ENCODE measurements at places on chromosomes 5 and 9.

GRCh38 chr9:3962496-3962895 is 337.4 kb downstream of the GLIS3 start:
- DNase-seq, result no peak

DNA sequence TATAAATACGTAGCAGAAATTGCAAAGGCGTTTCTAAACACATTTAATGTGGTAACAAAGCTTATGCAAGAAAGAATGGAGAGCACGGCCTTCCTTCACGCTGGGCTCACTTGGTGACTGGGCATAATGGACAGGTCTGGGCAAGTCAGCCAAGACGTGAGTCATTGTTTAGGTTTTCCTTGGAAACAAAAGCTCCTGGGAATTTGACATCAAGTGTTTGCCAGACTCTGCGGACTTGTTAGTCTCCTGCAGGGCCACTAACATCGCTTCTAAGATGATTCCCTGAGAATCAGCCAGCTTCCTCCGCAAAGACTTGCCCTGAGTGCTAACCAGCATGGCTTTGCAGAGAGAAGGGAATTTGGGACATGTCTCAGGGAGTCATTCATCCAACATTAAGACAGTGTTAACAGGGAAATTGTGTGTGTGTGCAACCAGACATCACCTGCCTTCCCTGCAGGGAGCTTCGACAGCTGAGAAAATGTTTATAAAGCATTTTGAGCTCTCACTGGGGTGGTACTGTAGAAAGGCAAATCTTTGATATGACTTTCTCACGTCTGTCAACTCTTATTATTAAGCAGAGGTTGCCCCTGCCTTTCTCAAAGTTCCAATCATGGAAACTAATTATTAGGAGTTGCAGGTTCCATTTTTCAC is 182.5 kb downstream of the NTRK2 start:
- DNase-seq, result no peak

DNA sequence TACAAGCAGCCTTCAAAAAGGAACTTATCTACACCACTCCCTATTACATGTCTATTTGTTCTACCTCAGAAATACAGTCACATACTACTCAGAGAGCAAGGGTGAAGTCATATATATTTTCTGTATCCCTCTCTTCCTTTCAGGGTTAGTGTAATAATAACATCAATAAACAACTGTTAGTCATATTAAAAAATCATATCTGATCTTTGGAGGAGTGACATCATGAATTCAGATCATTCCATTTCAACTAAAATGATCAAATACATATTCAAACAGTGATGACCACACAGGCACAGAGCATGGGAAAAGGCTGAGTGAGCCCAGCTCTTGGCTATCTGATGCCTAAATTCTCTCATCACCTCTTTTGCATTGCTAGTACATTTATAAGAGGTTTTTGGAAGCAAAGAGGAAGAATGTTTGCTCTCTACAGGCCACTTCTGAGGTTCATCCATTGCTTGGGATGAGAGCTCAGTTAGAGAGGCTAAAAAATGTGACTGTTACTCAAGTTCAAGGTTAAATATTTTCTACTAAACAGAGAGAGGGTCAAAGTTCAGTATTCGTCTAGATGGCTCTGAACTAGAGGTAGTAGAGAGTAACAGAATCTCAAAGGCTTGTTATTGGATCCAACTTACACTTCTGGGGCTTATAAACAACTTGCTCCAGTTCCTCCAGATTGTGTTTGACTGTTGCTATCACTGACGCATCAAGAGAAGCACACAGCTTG is 39.0 kb downstream of the RIGI start:
- DNase-seq, result no peak

GRCh38 chr5:154296525-154297159 is 106.1 kb downstream of the GALNT10 start:
- DNase-seq, result no peak

DNA sequence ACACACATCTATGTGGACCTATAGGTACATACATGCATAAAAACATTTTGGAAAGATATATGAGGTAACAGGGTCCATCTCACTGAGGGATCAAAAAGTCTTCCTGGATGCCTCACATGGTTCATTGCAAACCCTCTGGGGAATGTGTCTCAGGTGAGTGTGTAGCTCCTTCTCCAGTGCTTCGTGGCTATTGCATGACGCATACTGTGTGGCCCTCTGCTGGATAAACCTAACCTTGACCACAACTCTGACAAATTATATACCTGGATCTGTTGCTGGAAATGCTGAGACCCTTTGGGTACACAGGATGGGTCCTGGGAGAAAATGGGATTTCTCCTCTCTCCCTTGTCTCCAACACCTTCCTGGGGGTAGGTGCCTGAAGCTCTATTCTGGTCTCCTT is 91.9 kb downstream of the JAKMIP2 start:
- DNase-seq, result no peak

GRCh38 chr5:95029569-95030366 is 255.1 kb downstream of the MCTP1 start:
- no peak for DNase-seq

- DNase-seq, result no peak
Observed at GRCh38 chr5:134453016-134453415, 41.3 kb upstream of the CDKN2AIPNL start.

DNA sequence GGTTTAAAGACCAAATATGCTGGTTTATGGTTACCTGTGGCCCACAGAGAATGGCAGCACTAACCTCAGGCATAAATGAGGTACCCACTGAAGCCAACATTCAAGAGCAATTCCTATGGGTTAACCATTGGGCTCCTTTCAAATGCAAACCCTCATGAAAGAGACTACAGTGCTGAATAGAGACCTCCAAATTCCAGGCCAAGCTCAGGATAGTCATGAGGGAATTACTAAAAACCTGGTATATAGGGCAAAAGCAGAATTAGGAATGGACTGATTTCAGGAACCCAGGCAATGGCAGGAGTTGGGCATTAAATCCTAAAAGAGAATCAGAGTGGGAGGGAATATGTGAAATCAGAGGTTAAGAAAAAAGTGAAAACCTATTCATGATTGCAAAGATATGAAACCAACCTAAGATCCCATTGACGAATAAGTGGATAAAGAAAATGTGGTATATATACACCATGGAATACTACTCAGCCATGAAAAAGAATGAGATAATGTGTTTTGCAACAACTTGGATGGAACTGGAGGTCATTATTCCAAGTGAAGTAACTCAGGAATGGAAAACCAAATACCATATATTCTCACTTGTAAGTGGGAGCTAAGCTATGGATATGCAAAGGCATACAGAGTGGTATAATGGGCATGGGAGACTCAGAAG is 51.6 kb downstream of the PDCD1LG2 start:
- no peak for DNase-seq

DNA sequence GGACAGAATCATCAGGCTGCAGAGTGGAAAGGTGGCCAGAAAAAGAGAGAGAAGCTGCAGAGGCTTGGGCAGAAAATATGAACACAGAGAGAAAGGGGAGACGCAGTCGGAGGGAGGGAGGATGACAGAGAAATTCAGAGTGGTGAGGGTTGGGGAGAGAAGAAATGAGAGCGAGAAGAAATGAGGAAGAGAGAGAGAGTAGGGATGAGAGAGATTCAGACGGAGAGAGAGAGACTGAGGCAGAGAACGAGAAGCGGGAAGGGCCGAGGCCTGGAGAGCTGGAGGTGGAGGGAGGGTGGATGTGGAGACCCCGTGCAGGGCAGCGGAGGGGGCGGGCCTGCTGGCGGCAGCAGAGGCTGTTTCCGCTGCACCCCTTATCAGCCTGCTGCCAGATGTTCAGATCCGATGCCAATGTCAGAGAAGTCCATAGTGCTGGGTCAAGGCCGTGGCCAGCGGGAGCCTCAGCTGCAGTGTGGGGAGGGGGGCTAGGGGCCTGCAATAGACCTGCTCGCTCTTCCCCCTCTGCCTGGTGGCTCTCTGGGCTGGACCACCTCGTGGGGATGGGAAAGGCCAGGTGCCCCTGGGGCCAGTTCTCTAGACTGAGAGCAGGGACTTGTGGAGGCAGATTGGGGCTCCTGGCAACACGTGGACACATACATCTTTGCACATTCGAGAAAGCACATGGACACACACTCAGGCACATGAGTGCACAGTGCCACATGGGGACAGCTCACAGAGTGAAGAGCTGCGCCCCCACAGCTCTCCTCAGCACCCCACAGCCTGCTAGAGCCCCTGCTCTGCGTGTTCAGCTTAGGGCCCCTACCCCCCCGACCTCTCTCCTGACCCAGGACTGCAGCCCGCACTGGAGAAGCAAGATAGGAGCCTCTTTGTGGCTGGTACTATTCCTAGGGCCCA is 4.9 kb upstream of the NR5A1 start:
- DNase-seq, result no peak

GRCh38 chr9:126519660-126520420 is 93.9 kb upstream of the LMX1B start:
- peak; percentile 25 for DNase-seq

DNA sequence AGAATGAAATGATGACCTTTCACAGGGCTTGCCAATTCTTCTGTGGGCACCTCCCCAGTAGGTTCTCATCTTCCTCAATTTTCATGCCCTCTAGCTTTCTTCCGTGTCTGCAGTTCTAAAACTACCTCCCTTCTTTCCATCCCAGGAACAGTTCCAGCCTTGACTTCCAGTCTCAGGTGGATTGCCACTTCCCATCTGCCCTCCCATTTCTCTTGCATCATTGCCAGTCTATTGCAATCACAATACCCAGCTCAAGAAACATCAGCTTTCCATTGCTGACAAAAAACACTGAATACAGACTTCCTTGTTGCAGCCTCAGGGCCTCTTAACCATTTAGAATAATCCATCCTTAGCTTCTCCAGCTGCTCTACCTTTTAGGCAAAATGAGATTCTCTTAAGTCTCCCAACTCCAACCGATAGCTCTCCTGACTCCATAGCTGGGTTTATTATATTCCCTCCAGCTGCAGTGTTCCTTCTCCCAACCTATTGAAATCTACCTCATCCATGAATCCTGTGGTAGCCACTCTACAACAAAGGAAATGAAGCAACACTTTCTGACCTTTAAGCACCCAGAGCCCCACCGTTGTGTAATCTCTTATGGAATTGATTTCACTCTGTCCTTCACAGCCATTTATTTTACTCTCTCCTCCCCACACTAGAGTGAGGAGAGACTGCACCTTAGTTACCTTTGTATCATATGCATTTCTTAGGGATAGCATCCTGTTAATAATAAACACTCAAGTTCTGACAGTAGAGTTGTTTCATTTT is 75.6 kb upstream of the PCA3 start:
- DNase-seq, result no peak

- no peak for DNase-seq
Observed at GRCh38 chr5:36301858-36302603, at the start of gene RANBP3L. RANBP3L (minus strand) TSS chr5:36301902; CDS start chr5:36301416, 486 bp downstream.

DNA sequence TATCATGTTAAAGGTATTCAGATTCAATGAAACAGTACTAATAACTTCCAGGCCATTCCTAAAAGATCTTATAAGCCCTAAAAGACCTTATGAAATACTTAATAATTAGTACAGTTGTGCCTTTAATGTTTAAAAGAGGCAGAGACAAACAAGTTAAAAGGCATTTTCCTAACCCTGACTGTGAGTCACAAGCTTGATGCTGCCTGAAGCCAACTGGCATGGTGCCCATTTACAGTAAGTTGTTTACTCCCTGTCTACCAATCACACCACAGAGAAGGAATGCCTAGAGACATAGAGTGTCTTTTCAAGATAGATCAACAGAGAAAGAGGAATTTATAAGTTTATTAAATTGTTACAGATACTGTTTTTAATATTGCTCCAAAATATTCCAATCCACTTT is 47.8 kb downstream of the NR3C1 start:
- DNase-seq, result peak; percentile 56

DNA sequence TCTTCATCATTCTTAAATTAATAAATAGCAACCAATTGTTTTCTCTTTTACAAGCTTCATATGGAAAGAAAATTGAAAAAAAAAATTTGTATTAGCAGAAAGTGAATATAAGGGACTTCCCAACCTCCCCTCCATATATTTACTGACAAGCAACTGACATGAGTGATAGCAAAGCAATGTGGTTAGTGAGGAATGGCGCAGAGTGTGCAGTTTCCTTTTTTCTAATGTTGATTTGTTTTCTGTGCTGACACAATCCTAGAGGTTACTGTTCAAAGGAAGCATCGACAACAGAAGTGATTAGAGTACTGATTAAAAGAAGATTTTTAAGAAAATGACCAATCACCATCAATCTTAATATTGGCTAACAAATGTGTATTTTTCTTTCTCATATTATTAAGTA is 1.7 kb upstream of the PTGER4 start:
- no peak for DNase-seq

DNA sequence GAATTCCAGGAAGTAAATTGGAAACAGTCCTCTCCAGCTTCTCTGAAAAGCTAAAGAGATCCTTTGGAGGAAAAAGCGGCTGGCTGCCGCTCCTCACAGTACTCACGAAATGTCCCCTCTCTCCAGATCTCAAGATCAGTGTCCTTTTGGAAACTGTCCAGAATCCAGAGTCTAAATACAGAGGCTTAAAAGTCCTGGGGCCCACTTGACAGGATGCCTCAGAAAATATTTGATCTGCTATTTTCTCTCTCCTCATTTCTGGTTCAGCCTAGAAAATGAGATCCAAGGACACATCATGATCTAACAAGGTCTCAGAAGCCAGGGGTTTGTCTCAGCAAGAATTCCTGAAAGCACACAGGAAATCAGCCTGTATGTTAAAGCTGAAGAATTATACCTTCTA is 7.2 kb downstream of the C1QTNF2 start:
- DNase-seq, result no peak
